ENCODE measurements at places on chromosomes 6 and 20. TPM values are rescaled to one million over a fixed set of nuclear protein-coding genes. Genes with fewer than 3 reads are reported as not detected.

GRCh38 chr6:167781868-167782267, 44.8 kb upstream of the AFDN start:
- peaks cover 5% of the 10 kb centered on the region for H3K4me1 ChIP-seq
- no peak overlapping the region for H3K27ac ChIP-seq
- no peaks in the 10 kb centered on the region for H3K27me3 ChIP-seq
- H3K36me3 ChIP-seq = no peaks in the 10 kb centered on the region
- no peak for DNase-seq

DNA sequence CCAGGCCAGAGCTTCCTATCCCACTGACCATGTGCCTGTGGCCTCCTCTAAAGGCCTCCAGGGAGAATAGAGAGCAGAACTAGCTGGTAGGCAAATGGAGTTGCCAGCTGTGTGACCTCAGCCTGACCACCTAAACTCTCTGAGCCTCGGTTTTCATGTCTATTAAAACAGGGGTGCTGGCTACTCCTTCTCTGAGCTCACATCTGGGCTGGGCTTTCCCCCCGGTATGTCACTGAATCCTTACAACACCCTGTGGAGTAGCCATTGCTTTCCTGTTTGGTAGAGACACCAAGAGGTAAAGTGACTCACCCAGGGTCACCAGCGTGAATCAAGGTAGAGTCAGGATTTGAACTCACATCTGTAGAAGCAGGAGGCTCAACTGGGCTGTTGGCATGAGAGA, 132.1 kb downstream of the JPH2 start:
- no peaks in the 10 kb centered on the region for H3K36me3 ChIP-seq
- H3K4me3 ChIP-seq = no peak overlapping the region
- no peaks in the 10 kb centered on the region for H3K27me3 ChIP-seq
- no peak overlapping the region for H3K27ac ChIP-seq
- DNase-seq = no peak

DNA sequence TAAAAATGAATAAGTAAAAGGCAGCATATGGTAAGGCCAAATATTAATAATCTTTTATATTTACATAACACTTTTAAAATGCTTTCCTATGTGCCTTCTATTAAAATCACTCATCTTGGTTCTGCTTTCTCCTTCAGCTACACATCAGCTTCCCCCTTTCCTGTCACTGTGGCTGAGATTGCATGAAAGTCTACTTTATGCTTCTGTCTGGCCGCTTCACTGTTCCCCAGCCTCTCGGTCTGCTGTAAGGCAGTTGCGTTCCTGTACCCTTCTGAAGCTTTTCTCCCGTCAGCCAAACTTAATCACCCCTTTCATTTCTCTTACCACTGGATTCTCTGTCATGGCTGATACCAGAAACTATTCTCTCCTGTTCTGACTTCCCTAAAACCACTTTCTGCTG, 34.6 kb downstream of the SOX4 start:
- no peaks in the 10 kb centered on the region for H3K36me3 ChIP-seq
- H3K27ac ChIP-seq = no peak overlapping the region
- H3K4me3 ChIP-seq = no peak overlapping the region
- H3K4me1 ChIP-seq = no peaks in the 10 kb centered on the region

The DDR1 gene
- total RNA-seq = 61.7 TPM

GRCh38 chr20:48786951-48787705, 40.7 kb downstream of the PREX1 start:
- H3K4me1 ChIP-seq = peaks cover 30% of the 10 kb centered on the region
- no peak for DNase-seq
- H3K36me3 ChIP-seq = no peaks in the 10 kb centered on the region
- no peaks in the 10 kb centered on the region for H3K27me3 ChIP-seq
- no peak overlapping the region for H3K27ac ChIP-seq
- H3K4me3 ChIP-seq = no peak overlapping the region

GRCh38 chr6:5036269-5036668, 32.4 kb upstream of the RPP40 start:
- no peak overlapping the region for H3K27ac ChIP-seq
- H3K36me3 ChIP-seq = no peaks in the 10 kb centered on the region
- no peak for DNase-seq
- H3K4me1 ChIP-seq = no peaks in the 10 kb centered on the region

The RIPPLY2 gene
- total RNA-seq = not detected

- no peak for DNase-seq
- no peaks in the 10 kb centered on the region for H3K27me3 ChIP-seq
- H3K27ac ChIP-seq = no peak overlapping the region
- H3K4me3 ChIP-seq = no peak overlapping the region
- H3K4me1 ChIP-seq = no peaks in the 10 kb centered on the region
- no peaks in the 10 kb centered on the region for H3K36me3 ChIP-seq
Observed at GRCh38 chr6:3306848-3307247, 48.1 kb downstream of the PSMG4 start.

- no peak overlapping the region for H3K4me3 ChIP-seq
- no peak for DNase-seq
- no peaks in the 10 kb centered on the region for H3K27me3 ChIP-seq
- no peak overlapping the region for H3K27ac ChIP-seq
Observed at GRCh38 chr6:34246249-34246562, 2.6 kb downstream of the SMIM29 start.

GRCh38 chr6:27294409-27294808, 17.7 kb downstream of the POM121L2 start:
- peaks cover 18% of the 10 kb centered on the region for H3K27me3 ChIP-seq
- no peak for DNase-seq
- no peak overlapping the region for H3K27ac ChIP-seq

GRCh38 chr6:72621291-72622093, at the start of gene KCNQ5:
Gene KCNQ5, plus strand, starts transcription at chr6:72622064.
- H3K27me3 ChIP-seq = peaks cover 11% of the 10 kb centered on the region
- H3K27ac ChIP-seq = no peak within 1 kb of the TSS
- peaks cover 38% of the 10 kb centered on the region for H3K4me1 ChIP-seq
- no peak for DNase-seq

The CAGE1 gene
- total RNA-seq = not detected
